ENCODE measurements at places on chromosomes 3 and 15.

DNA sequence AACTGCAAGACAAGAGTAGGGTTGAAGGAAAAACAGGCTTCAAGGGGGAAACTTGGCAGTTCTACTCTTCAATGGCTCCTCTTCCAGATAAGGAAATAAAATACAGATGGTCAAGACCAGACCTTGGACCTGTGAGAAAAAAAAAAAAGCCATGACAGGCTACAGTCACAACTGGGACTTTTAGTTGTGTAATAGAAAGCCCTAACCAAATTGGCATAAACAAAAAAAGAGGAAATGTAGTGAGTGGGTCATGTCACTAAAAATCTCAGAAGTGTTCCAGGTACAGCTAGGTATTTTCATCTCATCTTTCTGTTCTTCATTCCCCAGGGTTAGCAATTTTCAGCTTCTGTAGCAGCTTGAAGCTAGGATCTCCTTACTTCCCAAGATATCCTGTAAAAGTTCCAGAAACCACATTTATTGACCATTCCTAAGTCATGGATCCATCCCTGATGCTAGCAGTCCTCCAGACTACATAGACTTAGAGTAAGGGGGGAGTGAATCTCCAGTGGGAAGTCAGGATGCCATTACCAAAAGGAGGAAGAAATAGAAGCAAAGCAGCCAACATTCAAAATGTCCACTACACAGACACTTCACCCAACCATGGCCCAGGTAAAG, 61.0 kb upstream of the CSTA start:
- H3K36me3 ChIP-seq: no peaks in the 10 kb centered on the region
- peaks cover 4% of the 10 kb centered on the region for H3K27me3 ChIP-seq
- no peak overlapping the region for H3K27ac ChIP-seq
- no peak for DNase-seq

DNA sequence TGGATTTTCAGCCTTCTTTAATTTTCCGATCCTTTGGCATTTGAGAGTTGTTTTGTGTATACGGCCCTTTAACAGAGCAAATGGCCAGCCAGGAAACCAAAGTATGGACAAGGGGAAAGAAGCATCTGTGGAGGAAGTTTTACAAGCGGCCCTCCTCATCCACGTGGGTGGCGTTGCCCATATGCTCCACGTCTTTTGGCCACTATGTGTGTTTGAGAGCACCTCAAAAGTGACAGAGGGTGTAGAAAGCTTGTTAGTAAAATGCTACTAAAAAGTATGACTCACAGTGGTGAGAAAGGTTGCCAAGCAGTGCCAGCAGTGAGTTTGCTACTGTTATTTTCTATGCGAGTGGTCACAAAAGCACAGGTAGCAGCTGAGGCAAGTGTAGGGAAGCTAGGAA, 451.8 kb upstream of the NPAP1 start:
- H3K4me3 ChIP-seq: no peak overlapping the region
- H3K27me3 ChIP-seq: no peaks in the 10 kb centered on the region
- DNase-seq: no peak
- H3K36me3 ChIP-seq: no peaks in the 10 kb centered on the region
- H3K27ac ChIP-seq: no peak overlapping the region

DNA sequence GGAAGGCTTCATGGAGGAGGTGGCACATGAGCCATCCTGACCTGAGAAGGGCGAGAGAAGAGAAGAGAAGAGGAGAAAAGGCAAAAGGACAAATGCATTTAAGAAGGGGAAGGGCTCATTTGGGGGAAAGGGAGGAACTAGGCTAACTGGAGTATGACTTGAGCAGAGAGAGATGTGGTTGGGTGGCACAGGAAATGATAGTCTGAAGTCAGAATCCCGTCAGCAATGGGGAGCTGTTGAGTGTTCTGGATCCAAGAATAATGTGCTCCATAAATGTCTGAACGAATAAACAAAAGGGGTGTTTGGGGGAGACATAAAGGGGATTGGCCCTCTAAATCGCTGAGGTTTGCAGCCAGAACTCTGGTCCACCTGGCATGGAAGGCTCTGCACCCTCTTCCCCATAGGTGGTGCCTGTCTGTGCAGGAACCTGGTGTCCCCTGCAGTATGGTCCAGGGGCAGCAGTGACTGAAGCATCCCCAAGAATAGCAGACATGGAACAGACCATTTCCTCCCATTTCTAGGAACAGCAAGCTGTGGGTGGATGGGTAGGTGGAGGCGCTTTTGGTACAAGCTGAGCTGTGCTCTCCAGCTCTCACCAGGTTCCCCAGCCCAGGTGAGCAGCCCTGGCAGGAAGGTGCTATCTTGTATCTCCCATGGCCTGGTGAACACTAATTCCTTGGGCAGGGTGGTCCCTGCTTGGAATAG, 15.2 kb downstream of the CORO2B start:
- H3K27ac ChIP-seq: no peak overlapping the region
- DNase-seq: no peak
- no peak overlapping the region for H3K4me3 ChIP-seq
- no peaks in the 10 kb centered on the region for H3K27me3 ChIP-seq
- peaks cover 25% of the 10 kb centered on the region for H3K4me1 ChIP-seq

GRCh38 chr3:83218383-83219200, 1457.1 kb upstream of the GBE1 start:
- H3K36me3 ChIP-seq: no peaks in the 10 kb centered on the region
- H3K4me3 ChIP-seq: no peak overlapping the region
- peak; percentile 59 for DNase-seq
- no peaks in the 10 kb centered on the region for H3K27me3 ChIP-seq
- H3K4me1 ChIP-seq: no peaks in the 10 kb centered on the region

DNA sequence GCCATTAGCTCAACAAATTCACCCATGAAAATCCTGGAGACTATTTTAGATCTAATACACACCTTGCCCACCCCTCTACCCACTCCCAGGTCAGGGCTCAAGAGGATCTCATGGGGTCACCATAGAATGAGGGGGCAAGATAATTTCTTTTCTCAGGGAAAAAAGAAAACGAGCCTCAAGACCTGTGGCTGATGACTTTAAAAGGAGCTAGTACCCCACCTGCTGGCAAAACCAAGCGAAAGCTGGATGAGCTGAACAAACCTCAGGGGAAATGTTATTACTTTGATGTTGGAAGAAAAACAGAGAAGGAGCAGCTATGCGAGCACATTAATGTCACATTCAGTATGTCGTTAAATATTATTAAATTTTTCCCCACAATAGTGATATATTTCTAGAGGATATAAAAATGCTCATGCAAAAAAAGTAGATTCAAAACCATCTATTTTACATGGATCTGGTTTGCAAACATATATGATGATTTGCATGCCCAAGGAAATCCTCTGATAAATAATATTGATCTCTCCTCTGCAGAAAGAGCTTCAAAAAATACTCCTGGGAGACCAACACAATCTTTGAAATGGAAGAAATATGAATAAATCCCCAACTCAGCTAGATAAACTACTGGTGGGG, 37.7 kb downstream of the PLD1 start:
- no peaks in the 10 kb centered on the region for H3K27me3 ChIP-seq
- no peak for DNase-seq
- no peaks in the 10 kb centered on the region for H3K36me3 ChIP-seq
- no peak overlapping the region for H3K27ac ChIP-seq

GRCh38 chr3:39166134-39166710, 12.8 kb upstream of the CSRNP1 start:
- H3K4me1 ChIP-seq: peaks cover 15% of the 10 kb centered on the region
- no peak overlapping the region for H3K4me3 ChIP-seq
- peak; percentile 49 for DNase-seq

DNA sequence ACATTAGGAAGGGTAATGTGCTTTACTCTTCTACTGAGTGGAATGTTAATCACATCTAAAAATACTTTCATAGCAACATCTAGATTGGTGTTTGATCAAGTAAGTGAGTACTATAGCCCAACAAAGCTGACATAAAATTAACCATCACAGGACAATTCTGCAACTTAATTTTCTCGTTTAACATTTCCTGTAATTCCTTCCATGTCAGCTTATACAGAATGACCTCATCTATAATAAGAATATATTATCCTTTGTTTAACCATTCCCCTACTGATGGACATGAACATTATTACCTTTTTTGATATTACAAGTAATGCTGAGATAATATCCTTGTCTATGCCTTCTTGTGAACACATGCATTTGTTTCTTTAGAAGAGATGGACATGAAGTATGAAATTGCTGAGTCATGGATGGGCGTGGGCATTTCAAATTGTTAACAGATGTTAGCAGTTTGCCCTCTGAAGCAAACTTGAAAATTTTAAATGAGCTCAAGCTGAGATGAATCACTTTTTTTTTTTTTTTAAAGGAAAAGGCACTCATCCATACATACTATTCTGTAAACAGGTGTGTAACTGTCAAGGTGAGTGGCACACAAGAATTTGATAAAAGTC, 85.1 kb downstream of the OXNAD1 start:
- no peaks in the 10 kb centered on the region for H3K27me3 ChIP-seq
- H3K36me3 ChIP-seq: peaks cover 8% of the 10 kb centered on the region
- H3K4me3 ChIP-seq: no peak overlapping the region
- peak overlapping the region; percentile 58 for H3K27ac ChIP-seq

- H3K4me1 ChIP-seq: peaks cover 4% of the 10 kb centered on the region
- no peaks in the 10 kb centered on the region for H3K36me3 ChIP-seq
- no peak overlapping the region for H3K4me3 ChIP-seq
- H3K27me3 ChIP-seq: no peaks in the 10 kb centered on the region
- no peak overlapping the region for H3K27ac ChIP-seq
Measured at GRCh38 chr3:39639344-39640236, 169.8 kb upstream of the MYRIP start.
